Progenitor cell of endocrine pancreas (in vitro differentiated cells): ENCODE measurements at places on chromosomes 11 and 22. TPM values are rescaled to one million over a fixed set of nuclear protein-coding genes. Genes with fewer than 3 reads are reported as not detected.

- no peak overlapping the region for H3K4me3 ChIP-seq
- no peaks in the 10 kb centered on the region for H3K4me1 ChIP-seq
- DNase-seq: no peak
- H3K27me3 ChIP-seq: no peaks in the 10 kb centered on the region
- H3K36me3 ChIP-seq: no peaks in the 10 kb centered on the region
- H3K27ac ChIP-seq: no peak overlapping the region
Observed at GRCh38 chr11:12042215-12042676, 33.8 kb upstream of the DKK3 start.

GRCh38 chr11:19714022-19714386, 1.4 kb downstream of the NAV2 start:
- H3K4me3 ChIP-seq: peak overlapping the region; percentile 58
- no peak for DNase-seq
- H3K36me3 ChIP-seq: no peaks in the 10 kb centered on the region
- no peak overlapping the region for H3K27ac ChIP-seq

- peaks cover 9% of the 10 kb centered on the region for H3K27me3 ChIP-seq
- peaks cover 12% of the 10 kb centered on the region for H3K36me3 ChIP-seq
- H3K4me3 ChIP-seq: no peak overlapping the region
- H3K27ac ChIP-seq: no peak overlapping the region
Observed at GRCh38 chr11:719214-720016, 13.4 kb downstream of the EPS8L2 start.

The RFPL3 gene
- total RNA-seq: not detected in 2 replicates

The DNAJB7 gene
- total RNA-seq: not detected in 2 replicates

DNA sequence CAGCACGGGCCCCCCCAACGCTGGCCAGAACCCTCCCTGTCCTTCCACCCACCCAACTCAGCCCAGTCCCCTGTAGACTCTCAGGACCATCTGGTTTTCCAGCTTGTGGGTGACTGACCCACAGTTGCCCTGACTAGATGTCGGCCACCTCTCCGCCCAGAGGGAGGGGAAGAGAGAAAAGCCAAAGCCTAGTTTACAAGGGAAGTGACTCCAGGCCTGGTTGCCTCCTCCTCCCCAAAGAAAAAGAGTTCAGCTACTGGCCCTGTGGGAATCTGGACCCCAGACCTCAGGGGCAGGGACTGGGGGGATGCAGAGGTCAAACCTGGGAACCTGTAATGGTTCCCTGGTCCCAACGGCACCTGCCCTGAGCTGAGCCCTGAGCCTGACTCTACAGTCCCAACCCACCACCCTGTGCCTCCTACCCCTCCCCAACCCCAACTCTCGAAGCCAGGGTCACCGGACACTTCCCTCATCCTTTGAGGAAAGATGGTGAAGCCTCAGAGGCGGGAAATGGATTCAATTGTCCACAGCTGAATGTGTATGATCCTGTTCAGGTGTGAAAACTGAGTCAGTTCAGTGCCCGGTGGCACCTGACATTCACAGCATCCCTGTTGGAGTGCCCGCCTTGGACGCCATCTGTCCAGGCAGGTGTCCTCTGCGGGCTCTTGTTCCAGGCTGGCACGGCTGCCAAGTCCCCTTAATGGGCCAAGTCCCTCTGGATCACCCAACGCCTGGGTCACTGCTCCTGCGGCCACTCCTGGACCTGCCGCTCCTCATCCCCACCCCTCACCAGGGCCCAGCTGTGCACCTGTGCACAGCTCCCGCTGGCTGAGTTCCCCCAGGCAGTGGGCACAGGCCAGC, 21.0 kb upstream of the WNT7B start:
- no peak overlapping the region for H3K4me3 ChIP-seq
- peaks cover 31% of the 10 kb centered on the region for H3K27me3 ChIP-seq
- no peaks in the 10 kb centered on the region for H3K36me3 ChIP-seq
- H3K4me1 ChIP-seq: no peaks in the 10 kb centered on the region

DNA sequence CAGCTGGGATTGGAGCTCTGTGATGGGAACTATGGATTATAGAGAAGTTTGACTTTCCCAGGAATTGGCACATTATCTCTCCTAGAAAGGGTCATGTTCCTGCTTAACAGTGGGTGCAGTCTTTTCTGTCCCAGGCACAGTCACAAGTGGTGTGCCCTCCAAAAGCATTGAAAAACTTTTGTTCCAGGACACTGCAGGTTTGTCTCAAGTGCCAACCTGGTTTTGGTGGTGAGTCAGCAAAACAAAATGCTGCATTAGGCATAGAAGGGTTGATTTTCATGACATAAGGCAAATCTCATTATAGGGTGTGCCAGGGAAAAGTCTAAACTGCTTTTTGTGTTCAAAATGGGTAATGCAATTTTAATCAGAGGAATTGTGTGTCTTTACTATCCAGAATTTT, 4.9 kb downstream of the HTATIP2 start:
- no peak overlapping the region for H3K4me3 ChIP-seq
- no peaks in the 10 kb centered on the region for H3K36me3 ChIP-seq

GRCh38 chr11:129249351-129249750, 57.2 kb upstream of the ARHGAP32 start:
- no peak for DNase-seq
- H3K4me3 ChIP-seq: no peak overlapping the region
- H3K4me1 ChIP-seq: peaks cover 18% of the 10 kb centered on the region
- peaks cover 3% of the 10 kb centered on the region for H3K36me3 ChIP-seq

The RASGRP2 gene
- total RNA-seq: 0.53 and 0.73 TPM in 2 replicates

The OMP gene
- not detected in 2 replicates for total RNA-seq

The FAM227A gene
- total RNA-seq: 18.3 and 18.6 TPM in 2 replicates

DNA sequence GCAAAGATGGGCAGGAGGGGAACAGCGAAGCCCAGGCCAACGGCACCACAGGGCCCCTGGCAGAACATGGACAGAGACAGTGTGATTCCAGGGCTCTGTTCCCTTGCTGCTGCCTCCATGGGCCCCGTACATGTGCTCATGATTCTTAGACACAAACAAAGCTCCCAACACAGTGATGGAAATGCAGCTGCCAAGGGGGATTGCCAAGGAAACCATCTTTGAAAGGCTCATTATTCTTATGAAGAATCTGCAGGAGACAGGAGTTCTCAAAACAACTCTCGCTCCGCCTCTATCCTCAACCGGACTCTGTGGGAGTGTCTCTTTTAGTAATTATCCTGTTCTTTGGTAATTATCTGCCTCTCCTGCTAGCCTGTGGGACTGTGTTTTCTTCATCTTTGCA, 32.2 kb downstream of the SERPINH1 start:
- H3K27ac ChIP-seq: peak overlapping the region; percentile 18
- H3K36me3 ChIP-seq: no peaks in the 10 kb centered on the region
- H3K4me1 ChIP-seq: peaks cover 14% of the 10 kb centered on the region
- H3K4me3 ChIP-seq: no peak overlapping the region

GRCh38 chr22:49514641-49515040, 313.0 kb downstream of the BRD1 start:
- no peak for DNase-seq
- no peak overlapping the region for H3K27ac ChIP-seq
- no peaks in the 10 kb centered on the region for H3K4me1 ChIP-seq
- H3K4me3 ChIP-seq: no peak overlapping the region

DNA sequence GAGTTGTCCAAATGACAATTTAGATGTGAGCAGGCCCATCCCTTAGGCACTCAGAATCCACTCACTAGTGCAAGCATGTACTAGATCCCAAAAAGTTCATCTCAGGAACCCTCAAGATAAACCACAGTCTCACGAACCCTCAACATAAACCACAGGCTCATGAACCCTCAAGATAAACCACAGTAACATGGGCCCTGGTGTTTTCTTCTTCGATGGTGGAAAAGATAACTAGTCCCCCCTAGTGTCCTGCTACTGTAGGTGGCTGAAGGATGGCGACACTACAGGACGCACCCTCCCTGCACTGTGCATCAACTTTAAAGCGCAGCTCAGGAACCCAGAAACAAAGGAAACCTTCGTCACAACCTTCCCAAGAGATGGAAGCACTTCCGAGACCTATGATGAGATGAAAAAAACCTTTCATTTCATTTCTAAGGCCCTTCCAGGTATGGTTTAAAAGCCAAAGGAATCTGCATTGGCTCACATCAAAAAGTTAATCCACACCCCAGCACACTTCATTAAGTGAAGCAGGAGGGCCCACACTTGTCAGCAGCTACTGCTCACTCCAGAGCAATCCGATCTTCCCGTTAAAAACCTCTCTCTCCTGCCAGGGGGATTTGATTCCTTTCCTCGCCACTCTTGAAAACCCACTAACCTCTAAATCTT, 2.4 kb downstream of the LARGE1 start:
- no peaks in the 10 kb centered on the region for H3K27me3 ChIP-seq
- no peak overlapping the region for H3K27ac ChIP-seq
- H3K4me1 ChIP-seq: peaks cover 47% of the 10 kb centered on the region
- DNase-seq: no peak

GRCh38 chr22:39355080-39355479, 5.3 kb downstream of the SYNGR1 start:
- peaks cover 14% of the 10 kb centered on the region for H3K4me1 ChIP-seq
- H3K27ac ChIP-seq: no peak overlapping the region
- no peak for DNase-seq
- no peak overlapping the region for H3K4me3 ChIP-seq

DNA sequence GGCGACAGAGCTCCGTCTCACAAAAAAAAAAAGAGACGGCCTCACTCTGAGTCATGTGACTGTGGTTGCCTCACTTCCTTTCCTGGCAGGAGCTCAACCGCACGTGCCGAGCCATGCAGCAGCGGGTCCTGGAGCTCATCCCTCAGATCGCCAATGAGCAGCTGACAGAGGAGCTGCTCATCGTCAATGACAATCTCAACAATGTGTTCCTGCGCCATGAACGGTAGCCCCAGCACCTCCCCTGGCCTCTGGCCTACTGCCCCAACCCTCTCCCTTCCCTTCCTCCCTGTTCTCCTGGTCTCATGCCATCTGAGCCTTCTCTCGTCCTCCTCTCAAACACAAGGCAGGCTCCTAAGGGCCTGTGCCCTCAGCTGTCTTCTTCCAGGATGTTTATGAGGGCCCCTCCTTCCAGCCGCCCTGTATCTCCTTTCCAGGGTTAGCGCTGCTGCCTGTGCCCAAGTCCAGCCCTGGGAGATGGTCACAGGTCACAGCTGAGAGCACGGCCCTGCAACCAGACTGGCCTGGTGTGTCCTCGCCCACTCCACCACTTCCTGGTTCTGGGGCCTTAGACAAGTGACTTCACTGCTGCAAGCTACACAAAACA, 30.7 kb downstream of the TOM1 start:
- no peak overlapping the region for H3K4me3 ChIP-seq
- no peak for DNase-seq
- H3K4me1 ChIP-seq: no peaks in the 10 kb centered on the region
- H3K27me3 ChIP-seq: no peaks in the 10 kb centered on the region
- peak overlapping the region; percentile 29 for H3K27ac ChIP-seq
- peaks cover 5% of the 10 kb centered on the region for H3K36me3 ChIP-seq

The RAB39A gene
- total RNA-seq: 2.8 and 2.9 TPM in 2 replicates

- H3K4me1 ChIP-seq: peaks cover 11% of the 10 kb centered on the region
- H3K27me3 ChIP-seq: peaks cover 30% of the 10 kb centered on the region
- H3K36me3 ChIP-seq: peaks cover 2% of the 10 kb centered on the region
- DNase-seq: no peak
- peak overlapping the region; percentile 100 for H3K4me3 ChIP-seq
- H3K27ac ChIP-seq: peak overlapping the region; percentile 98
Observed at GRCh38 chr11:113774174-113774503, 647 bp upstream of the ZW10 start.

The SPA17 gene
- total RNA-seq: 12.0 and 13.6 TPM in 2 replicates

The TTC28 gene
- 33.3 and 35.2 TPM in 2 replicates for total RNA-seq

DNA sequence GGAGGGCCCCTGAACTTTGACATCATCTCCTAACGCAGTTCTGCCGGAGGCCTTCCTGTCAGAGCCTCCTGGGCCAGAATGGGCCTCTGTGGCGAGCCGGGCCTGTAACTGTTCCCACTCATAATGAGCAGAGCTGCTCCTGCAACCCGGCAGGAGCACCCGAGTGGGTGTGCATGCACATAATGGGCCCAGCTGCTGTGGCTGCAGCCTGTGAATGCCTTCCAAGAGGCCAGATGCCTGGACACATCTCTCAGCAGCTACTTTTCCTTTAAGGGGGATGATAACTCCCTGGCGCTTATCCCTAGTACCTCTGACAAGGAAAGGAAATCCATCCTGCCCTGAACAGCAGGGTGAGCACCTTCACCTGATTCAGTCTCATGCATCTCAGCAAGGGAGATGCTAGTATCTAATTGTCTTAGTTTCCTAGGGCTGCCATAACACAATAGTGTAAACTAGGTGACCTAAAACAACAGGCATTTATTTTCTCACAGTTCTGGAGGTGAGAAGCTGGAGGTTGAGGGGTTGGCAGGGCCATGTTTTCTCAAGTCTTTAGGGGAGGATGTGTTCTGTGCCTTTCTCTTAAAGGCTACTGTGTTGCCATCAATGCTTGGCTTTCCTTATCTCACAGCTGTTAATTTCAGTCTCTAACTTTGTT, 120.5 kb downstream of the TEAD1 start:
- no peak for DNase-seq
- peaks cover 6% of the 10 kb centered on the region for H3K36me3 ChIP-seq
- H3K27ac ChIP-seq: no peak overlapping the region

DNA sequence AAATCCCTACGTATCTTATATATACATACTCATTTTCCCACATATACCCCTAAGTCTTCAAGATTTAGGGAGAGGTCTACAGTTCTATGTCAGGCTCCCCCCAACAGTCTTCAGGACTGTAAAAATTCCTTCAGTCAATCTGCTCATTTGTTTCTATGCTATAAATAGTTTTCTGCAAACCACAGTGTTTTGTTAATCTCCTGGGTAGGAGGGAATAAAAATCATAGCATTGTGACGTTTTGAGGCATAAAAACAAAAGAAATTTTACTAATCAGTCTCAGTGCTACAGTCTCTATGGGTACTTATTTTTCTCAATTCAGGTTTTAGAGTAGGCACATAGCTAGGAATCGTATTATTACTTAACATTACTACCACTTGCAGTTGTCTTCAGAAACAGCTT, 552.8 kb upstream of the LRRC4C start:
- H3K36me3 ChIP-seq: no peaks in the 10 kb centered on the region
- peaks cover 1% of the 10 kb centered on the region for H3K4me1 ChIP-seq
- H3K27me3 ChIP-seq: no peaks in the 10 kb centered on the region
- DNase-seq: no peak
- H3K27ac ChIP-seq: no peak overlapping the region

DNA sequence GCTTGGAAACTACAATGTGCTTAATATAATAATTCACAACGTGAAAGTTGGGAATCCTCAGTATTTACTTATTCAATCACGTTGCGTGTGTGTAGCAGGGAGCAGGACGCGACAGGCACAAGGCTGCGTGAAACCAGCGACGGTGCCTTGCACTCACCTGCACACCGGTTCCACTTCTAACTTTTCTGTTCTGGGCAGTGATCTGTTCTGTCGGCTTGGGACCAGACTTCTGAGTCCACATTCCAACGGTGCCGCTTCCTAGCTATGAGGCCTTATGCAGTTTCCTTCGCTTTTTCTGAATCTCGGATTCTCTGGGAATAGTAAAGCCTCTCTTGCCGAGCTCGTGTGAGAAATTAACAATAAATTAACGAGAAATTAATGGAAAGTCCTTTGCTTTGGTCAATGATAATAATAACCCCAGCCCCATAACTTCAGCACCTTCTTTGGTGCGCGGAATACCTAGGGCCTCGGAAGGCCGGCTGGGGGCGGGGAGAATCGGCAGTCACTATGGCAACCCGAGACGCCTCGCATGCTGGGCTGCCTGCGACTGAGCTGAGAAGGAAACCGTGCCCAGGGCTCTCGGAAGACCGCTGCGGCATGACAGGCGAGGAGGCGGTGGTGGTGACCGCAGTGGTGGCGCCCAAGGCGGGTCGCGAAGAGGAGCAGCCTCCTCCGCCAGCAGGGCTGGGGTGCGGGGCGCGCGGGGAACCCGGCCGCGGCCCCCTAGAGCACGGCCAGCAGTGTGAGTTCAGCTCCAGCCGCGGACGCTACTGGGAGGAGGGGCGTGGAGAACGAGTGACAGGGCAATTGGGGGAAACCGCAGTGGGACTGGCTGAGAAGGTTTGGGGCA, at the start of gene C11orf97:
TSS of gene C11orf97 (plus strand) at position 530 of the 850 bp plus-strand sequence. CDS start at position 598, 68 bp downstream.
- peaks cover 5% of the 10 kb centered on the region for H3K4me1 ChIP-seq
- peak within 1 kb of the TSS; percentile 73 for H3K4me3 ChIP-seq
- no peak within 1 kb of the TSS for H3K27ac ChIP-seq
- peaks cover 63% of the 10 kb centered on the region for H3K27me3 ChIP-seq
